ENCODE measurements at places on chromosomes 2 and 18.

DNA sequence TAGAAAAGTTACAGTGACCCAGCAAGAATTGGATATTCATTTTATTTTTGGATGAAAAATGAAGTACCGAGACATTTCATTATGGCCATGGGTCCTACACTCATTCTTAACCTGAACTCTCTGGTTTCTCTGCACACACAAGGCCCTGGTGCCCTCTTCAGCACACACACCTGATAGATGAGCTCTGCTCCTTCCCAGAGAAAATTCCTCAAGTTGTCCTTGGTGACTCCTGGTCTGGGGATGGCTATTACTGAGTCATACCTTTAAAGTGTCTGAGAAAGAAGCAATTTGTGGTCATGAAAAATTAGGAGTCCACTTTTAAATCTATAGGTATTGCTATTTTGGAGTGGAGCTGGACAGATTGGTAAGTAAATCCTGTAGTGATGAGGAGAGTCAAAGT is 311.5 kb downstream of the CDH2 start:
- DNase-seq: no peak

GRCh38 chr18:76479351-76480238 is 15.4 kb downstream of the ZNF516 start:
- no peak for DNase-seq

GRCh38 chr18:33729556-33729955 is 151.5 kb downstream of the ASXL3 start:
- DNase-seq: no peak

GRCh38 chr2:129518937-129519336 is 460.5 kb upstream of the RAB6C start:
- no peak for DNase-seq

GRCh38 chr2:144085016-144085415 is 434.9 kb downstream of the ZEB2 start:
- no peak for DNase-seq

DNA sequence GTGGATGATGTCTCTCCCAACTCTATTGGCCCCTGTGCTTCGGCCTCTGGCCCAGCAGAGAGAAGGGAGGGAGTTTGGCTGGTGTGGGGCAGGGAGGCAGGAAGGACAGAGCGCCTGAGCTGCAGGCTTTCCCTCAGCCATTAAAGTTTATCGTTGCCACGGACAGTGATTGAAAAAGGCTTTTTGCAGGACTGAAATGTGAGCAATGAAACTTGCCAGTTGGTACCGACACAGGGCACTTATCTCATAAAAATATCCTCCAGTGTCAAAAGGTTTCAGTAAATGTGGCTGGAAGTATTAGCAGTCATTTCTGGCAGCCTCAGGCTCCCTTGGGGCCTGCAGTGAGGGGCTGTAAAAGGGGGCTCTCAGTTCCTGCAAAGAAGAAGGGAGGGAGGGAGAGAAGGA is 169.2 kb downstream of the GLI2 start:
- DNase-seq: no peak

DNA sequence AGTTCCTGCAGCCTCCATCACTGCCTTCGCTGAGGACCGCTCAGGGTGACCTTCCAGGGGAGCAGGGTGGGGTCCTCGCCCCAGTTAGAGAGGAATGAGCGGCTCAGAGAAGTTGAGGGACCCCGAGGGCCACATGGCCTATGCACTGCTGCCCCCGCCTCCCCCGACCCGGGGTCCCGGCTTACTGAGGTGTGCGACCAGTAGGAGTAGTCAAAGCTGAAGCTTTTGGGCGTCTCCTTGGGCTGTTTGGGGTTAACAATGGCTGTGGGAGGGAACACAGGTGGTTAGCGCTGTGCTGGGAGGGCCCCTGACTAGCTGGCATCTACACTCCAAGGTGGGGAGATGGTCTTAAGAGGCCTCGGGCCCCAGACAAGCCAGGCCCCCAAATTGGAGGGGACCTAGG is 31.0 kb downstream of the KIF1A start:
- DNase-seq: no peak

GRCh38 chr2:230903231-230904150 is 21.6 kb downstream of the GPR55 start:
- no peak for DNase-seq

- DNase-seq: no peak
These were observed 38.6 kb upstream of the ZFP36L2 start for GRCh38 chr2:43265001-43265400.

- no peak for DNase-seq
These were observed 175.8 kb downstream of the SRBD1 start for GRCh38 chr2:45435316-45435715.

- DNase-seq: no peak
These were observed 14.8 kb downstream of the SCN9A start for GRCh38 chr2:166360906-166361305.

GRCh38 chr2:110978756-110979470 is 141.8 kb upstream of the BCL2L11 start:
- no peak for DNase-seq

DNA sequence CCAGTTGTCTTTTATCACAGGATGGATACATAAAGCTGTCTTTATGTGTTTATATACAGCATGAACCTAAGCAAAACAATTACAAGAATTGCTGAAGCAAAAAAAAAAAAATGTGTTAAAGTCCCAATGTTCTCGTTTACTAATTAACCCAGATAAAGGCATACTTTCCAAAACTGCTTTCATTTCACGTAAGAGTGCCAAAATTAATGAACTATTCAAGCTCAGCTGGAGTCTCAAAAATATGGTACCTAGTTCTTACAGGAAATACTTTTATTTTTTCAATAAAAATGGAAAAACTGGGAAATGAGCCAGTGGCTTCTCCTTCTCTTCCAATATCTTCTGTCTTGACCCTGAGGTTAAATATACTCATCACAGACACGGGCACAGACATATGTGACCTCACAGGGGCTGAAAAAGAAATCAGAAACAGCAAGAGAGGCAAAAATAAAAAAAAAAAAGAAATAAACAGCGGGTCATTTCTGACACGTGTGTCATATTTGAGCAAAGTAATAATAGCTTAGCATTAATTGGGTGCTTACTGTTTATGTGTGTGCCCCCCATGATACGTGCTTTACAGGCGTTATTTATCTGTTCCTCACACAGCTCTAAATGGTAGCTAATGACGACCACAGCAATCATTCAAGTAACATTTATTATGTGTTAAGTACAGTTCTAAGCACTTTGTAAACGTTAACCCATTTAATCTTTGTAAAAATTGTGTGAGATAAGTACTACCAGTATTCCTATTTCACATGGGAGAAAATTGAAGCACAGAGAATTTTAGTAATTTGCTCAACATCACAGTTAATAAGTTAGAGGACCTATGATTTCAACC is 158.0 kb upstream of the MMADHC start:
- no peak for DNase-seq

DNA sequence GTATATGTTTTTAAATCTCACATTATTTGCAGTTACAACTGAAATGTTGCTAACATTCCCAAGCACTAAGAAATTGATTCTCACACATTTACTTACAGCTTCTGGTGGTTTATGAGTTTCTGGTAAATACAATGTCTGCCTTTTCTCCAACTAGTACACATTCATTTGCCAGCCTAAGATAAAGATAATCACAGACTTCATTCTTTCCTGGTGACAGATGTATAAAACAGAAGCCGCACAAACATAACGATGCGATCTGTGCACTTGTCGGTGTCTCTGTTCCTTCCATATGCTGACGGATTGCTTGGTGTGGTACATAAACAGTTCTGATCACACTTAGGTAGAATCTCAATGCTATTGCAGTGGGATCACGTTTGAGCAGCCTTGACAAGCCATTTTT is 100.4 kb upstream of the DDX18 start:
- DNase-seq: no peak

DNA sequence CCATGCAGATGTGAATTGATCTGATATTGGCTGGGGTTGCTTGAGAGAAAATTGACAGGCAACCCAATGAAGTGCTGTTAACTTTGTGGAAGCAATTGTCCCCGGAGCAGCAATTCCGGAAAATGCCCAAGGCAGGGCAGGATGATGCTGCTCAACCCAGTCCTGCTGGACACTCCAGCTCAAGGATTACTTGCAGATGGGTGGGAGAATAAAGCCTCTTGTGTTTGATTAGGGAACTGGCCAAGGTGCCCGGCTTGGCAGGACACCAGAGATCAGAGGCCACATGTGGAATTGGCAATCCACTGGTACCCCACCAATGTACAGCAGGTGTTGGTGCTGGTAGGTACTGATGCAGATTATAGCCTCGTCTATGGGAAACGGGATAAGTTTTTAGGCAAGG is 12.3 kb upstream of the C2orf42 start:
- DNase-seq: no peak

DNA sequence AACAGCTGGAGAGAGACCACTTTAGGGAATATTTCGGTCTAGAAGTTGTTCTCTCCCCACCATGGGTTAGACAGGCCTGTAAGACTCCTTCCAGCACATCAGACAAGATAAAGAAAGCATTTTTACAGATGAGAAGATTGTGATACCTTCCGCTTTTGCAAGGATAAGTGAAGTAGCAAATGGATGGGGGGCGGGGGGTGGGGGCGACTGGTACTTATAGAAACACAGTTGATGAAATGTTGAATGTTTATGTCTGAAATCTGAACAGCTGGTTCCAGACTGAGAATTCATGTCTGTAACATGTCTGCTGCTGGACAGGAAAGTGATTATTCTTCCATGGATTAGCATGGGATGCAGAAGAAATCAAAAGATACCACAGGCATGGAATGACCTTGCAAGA is 90.5 kb upstream of the FN1 start:
- no peak for DNase-seq

DNA sequence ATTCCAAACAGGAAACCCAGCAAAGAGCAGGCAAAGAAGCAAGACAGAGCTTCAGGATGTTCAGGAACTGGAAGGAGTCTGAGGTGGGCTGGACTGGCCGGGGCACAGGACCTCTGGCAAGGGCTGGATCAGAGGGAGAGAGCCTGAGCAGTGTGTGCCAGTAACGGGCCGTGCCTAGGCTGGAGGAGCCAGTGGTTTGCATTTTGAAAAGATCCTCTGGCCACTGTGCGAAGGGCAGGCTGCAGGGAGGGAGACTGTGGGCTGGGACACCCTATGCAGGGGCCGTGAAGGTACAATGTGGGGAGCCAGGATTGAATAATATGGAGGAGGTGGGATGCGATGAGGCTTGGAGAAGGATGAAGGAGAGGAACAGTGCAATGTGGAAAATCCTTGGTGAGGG is 6.2 kb upstream of the SDC1 start:
- DNase-seq: no peak

GRCh38 chr18:54284981-54285785 is 15.9 kb downstream of the POLI start:
- no peak for DNase-seq

GRCh38 chr2:567865-568638 is 109.2 kb downstream of the TMEM18 start:
- DNase-seq: no peak

DNA sequence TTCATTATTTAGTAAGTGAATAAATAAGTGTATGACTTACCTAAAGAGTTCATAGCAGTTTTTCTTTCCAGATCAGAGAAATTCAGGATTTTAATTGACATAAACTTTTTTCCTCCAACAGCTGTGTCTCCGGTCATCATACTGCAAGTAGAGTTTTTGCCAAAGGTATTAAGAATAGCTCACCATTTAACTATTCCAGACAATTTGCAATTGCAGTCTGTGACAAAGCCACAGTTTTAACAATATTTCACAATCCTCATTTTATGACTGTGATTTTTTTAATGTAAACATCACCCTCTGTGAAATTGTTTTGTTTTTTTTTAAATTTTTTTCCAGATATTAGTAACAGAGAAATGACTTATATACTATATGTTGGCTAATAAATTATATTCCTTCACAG is 199.1 kb downstream of the TRIB2 start:
- no peak for DNase-seq

- DNase-seq: no peak
These were observed 48.7 kb upstream of the C1GALT1C1L start for GRCh38 chr2:43724728-43725526.

DNA sequence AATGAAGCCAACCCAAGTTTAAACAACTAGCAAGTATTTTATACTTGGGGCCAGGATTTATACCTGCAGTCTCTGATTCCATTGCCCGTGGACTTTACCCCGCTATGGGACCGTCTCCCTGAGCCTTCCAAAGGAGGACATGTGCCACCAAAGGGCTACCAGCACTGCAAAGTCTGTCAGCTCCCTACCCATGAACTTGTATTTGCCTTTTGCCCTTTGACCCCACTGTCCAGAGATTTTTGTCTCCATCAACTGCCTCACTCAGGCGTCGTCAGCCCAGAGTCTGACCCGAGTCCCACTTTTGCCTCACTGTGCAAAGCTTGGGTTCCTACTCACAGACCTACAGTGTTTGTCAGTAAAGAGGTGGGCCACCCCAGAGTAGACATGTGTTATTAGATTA is 40.6 kb downstream of the B3GNT2 start:
- DNase-seq: no peak

- no peak for DNase-seq
These were observed 791.4 kb upstream of the FANCL start for GRCh38 chr2:59032499-59032898.

All from neuronal stem cell (in vitro differentiated cells).